Esophagus squamous epithelium (tissue), 5 donors: ENCODE measurements at places on chromosomes 2 and 18.

DNA sequence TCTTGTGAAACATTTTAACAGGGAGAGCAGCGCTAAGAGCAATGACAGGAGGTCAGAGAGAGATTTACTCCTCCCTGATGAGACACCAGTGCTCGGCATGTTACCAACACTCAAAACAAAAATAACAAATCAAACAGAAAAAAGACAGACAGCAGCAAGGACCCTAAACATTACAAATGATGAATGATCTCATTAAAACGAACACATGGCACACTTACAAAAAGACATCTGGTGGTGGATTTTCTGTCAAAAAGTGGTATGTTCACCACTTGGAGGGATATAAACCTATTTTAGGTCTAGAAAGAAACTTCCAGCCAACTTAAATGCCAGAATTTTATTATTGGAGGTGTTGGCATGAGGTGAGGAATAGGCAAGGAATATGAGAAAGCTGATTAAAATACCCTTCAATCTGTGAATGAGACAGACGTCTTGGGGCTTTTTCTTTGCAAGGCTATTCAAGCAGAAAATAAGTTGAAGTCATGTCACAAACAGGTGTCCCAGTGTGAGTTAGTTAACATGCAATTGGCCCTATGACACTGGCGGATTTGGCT lies 112.8 kb downstream of the PRELID3A start:
- DNase-seq = no peak

- DNase-seq = no peak
Observed at GRCh38 chr2:46497766-46498165, 18.4 kb downstream of the TMEM247 start.

DNA sequence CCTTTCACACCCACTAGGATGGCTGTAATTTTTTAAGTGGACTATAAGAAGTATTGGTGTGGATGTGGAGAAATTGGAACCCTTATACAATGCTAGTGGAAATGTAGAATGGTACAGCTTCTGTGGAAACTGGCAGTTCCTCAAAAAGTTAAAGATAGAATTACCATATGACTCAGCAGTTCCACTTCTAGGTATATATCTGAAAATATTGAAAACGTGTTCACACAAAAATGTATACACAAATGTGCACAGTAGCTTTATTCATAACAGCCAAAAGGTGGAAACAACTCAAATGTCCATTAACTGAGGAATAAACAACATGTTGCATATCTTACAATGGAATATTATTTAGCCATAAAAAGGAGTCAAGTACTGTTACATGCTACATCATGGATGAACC lies 17.7 kb downstream of the TANK start:
- DNase-seq = no peak

DNA sequence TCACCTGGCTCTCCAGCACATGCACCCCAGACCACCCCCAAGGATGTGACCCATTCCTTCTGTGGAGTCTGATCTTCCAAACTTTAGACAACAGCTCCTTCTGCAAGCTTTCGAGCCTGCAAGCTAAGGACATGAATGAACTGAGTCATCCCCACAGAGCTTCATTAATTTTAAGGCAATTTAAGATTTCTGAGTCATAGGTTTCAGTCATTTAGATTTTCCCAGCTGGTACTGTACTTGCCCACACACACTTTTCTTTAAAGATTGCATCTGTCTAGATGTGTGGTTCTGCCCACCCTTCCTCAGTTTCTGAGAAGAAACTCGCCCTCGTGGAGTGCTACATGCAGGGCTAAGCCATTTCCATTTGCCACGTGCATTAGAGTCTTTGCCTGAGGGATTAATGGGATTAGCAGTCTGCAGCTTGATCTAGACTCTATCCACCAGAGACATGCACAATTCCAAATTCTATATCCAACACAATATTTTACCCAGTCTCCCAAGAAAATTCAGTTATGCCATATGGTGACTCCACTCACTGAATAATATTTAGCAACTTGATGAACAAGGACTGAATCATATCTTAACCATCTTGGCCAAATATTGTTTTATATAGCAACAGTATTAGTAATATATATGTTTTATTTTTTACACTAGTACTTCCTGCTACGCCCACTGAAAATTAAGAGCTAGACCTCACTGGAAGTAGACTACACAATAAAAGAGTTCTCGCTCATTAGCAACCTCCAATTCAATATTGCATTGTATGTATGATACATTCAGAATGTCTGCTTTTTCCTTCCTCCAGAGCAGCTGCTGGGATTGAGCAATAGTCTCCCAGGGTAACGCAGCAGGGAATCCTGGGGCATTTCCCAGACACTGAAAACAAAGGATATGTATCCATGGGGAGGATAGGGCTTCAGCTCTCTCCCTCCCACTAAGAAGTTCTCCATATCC lies 14.3 kb upstream of the TRIB2 start:
- no peak for DNase-seq

DNA sequence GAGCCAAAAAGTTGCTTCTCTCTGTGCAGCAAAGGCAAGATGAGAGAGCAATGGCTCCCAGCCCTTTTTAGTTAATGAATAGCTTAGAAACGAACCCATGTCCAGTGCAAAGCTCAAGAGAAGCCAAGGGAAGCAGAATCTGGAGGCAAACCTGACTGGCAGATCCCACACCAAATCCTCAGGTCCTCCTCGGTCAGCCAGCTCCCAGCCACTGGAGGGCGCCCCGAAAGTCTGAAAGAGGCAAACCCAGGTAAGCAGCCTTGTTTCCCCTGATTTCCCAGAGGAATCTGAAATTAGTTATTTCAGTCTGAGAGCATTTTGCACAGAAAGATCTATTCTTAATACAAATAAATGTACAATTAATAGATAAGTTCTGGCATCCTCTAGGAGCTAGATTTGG lies 71.3 kb upstream of the PID1 start:
- DNase-seq = no peak

GRCh38 chr18:77360315-77361190 lies 110.9 kb downstream of the GALR1 start:
- DNase-seq = no peak

- no peak for DNase-seq
Observed at GRCh38 chr2:72515696-72516095, 310.1 kb downstream of the EXOC6B start.

GRCh38 chr2:150608341-150608740 lies 120.9 kb upstream of the RND3 start:
- no peak for DNase-seq

DNA sequence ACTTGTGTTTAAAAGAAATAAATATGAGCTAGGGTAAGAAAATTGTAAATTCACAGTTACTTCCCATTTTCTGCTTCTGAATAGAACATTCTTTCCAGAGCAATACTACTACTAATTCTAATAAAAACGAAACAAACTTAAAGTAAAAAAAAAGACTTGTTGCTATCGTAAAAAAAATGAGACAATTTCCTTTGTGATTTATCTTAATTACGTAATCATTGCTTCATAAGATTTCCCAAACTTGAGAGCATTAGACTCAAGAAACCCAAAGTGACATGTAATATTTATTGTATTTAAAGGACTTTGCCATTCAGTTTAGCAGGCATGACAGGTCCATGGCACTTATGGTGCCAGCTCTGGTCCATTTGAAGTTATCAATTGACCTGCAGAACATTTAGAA lies 153.8 kb downstream of the AQP4 start:
- DNase-seq = no peak

- no peak for DNase-seq
Observed at GRCh38 chr2:38170067-38170466, 94.1 kb upstream of the CYP1B1 start.

- DNase-seq = no peak
Observed at GRCh38 chr2:37414470-37414949, 70.1 kb downstream of the QPCT start.

- no peak for DNase-seq
Observed at GRCh38 chr2:80266231-80266630, 38.3 kb downstream of the LRRTM1 start.

DNA sequence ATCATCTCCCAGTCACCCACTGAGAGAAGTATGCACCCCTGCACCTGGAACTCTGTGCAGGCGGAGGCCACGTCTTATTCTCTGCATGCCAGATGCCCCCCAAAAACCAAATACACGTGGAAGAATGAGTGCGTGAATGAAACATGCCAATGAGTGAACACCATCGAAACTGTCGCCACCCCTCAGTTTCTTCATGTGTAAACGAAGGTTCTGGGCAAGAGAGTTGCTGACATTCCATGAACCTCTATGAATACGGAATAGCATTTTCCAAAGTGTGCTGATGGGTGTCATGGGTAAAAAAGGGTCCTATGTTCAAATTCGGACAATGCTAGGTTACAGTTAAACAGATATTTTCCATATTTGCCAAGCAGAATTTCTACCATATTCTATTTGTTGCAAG lies 19.8 kb downstream of the FER1L5 start:
- no peak for DNase-seq

GRCh38 chr2:169979025-169979424 lies 151.8 kb downstream of the UBR3 start:
- no peak for DNase-seq

- DNase-seq = no peak
Observed at GRCh38 chr2:71071681-71072398, 3.4 kb downstream of the NAGK start.

GRCh38 chr2:186848873-186849578 lies at the start of gene ZSWIM2:
ZSWIM2 (minus strand) TSS chr2:186849170; CDS start chr2:186849130, 40 bp downstream.
- no peak for DNase-seq

DNA sequence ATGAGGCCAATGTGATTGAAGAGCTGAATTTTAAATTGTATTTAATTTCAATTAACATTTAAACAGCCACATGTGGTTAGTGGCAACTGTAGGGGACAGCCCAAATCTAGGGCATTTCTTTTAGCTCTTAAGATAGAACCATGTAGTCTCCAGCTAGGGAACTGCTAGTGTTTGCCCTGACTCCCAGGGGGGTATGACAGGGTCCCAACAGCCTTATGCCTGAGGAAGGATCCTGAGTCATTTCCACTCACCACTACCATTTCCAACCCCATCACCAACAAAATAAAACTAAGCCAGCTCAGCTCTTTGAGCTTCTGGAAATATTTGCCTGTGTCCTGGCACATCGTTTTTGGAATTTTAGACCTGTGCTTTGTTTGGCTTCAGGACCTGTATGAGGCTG lies 13.7 kb upstream of the GMCL1 start:
- DNase-seq = no peak

- no peak for DNase-seq
Observed at GRCh38 chr18:9803698-9804516, 81.9 kb upstream of the TXNDC2 start.

DNA sequence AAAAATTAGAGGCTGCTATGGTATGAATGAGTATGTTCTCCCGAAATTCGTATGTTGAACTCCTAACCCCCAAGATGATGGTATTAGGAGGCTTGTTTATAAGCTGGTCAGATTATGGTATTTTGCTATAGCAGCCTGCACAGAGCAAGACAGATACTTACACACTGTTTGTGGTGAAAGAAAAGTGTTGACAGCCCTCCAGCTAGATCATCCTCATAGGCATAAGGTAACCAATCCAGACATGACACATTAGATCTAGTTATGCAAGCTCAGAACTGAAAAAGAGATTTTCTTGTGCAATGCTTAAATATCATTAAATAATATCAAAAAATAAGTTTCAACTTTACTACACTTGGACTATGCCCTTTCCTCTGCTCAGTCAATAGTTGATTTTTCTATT lies 107.1 kb downstream of the ABCA12 start:
- no peak for DNase-seq

- no peak for DNase-seq
Observed at GRCh38 chr2:73013936-73014335, 57.6 kb downstream of the SFXN5 start.

- DNase-seq = no peak
Observed at GRCh38 chr2:73104933-73105332, 7.8 kb downstream of the RAB11FIP5 start.

GRCh38 chr18:79570266-79571201 lies 109.1 kb upstream of the CTDP1 start:
- DNase-seq = no peak

- no peak for DNase-seq
Observed at GRCh38 chr2:128396500-128396891, 77.8 kb upstream of the HS6ST1 start.

DNA sequence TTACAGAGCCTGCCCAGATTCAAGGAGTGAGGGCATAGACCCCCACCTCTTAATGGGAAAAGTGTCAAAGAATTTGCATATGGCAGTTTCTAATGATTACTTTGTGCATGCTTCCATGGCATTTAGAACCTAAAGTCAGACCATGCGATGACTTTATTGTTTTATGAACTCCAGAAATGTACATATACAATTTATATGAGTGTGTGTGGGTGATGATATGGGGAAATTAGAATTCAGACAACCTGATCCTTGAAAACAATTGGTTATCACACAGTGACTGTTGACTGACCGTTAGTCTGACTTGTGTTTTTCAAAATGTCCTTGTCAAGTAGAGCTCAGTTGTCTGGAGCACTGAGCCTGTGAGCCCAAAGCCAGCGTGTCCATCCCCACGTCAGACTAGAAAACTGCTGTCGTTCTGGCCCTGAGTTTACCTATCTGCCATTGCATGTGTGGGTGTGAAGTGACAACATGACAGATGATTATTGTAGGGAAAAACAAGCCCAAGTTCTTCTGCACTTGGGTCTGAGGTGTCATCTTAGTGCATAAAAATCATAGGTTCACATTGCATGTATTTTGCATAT lies 128.4 kb downstream of the MYO3B start:
- no peak for DNase-seq

GRCh38 chr2:230325316-230326243 lies 1.4 kb upstream of the SP140L start:
- DNase-seq = no peak

GRCh38 chr2:174080672-174081121 lies 115.5 kb upstream of the SP3 start:
- DNase-seq = no peak

DNA sequence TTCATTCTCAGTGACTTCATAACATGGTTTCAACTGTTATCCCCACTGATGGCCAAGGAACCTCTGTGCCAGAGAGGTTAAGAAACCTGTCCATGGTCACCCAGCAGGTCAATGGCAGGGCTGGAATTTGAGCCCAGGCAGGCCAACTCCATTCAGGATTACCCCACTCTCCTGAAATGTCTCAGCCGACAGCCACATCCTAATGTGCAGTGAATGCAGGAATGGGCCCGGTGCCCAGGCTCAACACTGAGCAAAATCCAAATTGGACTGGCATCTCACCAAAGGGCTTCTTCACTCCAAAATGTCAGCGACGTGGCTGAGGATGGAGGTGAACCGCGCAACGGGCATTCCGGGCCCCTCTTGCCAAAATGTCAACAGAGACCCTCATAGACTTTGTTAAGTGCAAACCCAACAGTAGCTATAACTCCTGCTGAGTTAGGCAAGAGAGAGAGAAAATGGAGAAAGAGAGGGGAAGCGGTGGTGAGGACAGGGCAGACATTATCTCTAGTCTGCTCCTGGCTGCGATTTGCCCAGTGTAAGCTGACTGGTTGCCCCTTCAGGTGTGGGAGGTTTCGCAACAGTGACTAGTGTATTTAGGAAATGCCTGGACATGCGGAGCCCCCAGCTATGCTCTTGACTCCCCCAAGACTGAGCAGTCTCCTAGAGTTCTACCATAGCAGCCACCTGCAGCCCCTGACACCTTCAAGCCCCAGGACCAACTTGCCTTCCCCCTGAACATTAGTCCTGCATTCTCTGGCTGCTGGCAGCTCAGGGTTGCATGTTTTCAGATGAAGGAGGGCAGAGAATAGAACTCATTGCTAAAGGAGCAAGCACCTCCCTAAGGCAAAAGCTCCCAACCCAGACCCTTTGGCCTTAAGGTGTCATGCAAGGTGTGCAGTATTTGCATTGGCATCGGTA lies 167.7 kb downstream of the ANAPC1 start:
- DNase-seq = no peak

- DNase-seq = no peak
Observed at GRCh38 chr2:230208576-230208975, 11.2 kb downstream of the SP110 start.
